ENCODE measurements at places on chromosomes 5 and 9.

DNA sequence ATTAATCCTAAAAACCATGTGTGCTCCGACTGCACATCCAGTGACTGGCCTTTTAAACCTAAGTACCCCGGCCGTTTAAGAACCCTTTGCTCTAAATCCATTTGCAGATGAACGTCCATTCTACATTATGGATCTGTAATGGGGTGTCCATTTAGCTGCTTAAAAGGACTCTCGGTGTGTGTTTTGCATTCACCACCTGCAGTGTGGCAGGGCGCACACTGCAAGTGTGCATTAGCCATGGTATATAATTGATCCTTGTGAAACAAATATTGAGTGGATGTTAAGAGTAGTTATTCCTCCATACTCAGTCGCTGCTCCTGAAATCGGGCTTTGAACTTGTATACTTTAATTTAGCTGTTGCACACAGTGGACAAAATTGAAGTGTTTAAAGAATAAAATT is 190.1 kb upstream of the WWC1 start:
- no peak for DNase-seq

- no peak for DNase-seq
Observed at GRCh38 chr5:154501566-154501965, 23.5 kb upstream of the HAND1 start.

- no peak for DNase-seq
Observed at GRCh38 chr9:110452227-110452801, 114.7 kb upstream of the TXNDC8 start.

DNA sequence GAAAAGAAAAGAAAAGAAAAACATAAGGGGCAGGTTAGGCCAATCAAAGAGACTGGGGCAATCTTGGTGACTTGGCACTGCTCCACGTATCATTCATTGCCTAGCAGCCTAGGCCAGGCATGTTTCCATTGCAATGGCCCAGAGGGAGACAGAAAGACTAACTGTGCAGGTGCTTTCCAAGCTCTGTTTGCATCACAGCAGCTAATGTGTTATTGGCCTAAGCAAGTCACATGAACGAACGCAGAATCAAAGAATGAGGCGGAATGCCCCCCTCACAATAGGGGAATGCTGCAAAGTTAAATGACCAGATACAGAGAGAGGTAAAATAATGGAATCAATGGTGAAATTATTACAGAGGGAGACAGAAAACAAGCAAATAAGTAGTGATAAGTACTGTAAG is 11.1 kb upstream of the VPS13A start:
- DNase-seq, result no peak

- no peak for DNase-seq
Observed at GRCh38 chr9:99139868-99140267, 35.0 kb downstream of the TGFBR1 start.

GRCh38 chr5:93359296-93359959 is 221.6 kb downstream of the NR2F1-AS1 start:
- DNase-seq, result no peak

DNA sequence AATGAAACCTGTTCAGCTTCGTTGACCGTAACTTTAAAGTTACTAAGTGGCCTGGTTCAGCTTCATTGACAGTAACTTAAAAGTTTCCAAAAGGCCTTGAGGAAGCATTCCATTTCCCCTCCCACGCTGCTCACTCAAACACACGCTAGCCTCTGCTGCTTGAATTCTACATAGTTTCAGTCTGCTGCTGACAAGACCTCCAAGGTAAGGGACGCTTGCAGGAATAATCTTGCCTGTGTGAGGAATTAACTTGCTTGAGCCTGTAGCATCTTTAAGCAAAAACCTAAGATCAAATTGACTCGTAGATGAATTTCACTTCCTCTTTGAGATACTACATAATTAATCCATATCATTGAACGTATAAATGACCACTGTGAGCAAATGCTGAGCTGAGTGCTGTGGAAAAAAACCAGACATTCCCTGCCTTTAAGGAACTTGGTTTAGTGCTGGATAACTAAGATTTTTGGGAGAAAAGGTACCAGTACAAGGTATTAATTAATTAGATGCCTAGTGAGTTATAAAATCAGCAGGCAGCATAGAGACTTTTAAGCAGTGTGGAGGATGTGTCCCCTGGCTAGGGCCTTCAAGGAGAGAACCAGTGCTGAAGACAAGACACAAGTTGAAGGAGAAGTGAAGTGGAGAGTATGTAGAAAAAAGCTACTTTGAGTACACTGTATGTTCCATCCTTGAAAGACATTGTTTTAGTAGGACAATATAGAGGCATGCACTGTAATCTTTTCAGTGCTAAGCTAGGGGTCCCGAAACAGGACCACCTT is 39.2 kb downstream of the GRAMD2B start:
- DNase-seq, result no peak

DNA sequence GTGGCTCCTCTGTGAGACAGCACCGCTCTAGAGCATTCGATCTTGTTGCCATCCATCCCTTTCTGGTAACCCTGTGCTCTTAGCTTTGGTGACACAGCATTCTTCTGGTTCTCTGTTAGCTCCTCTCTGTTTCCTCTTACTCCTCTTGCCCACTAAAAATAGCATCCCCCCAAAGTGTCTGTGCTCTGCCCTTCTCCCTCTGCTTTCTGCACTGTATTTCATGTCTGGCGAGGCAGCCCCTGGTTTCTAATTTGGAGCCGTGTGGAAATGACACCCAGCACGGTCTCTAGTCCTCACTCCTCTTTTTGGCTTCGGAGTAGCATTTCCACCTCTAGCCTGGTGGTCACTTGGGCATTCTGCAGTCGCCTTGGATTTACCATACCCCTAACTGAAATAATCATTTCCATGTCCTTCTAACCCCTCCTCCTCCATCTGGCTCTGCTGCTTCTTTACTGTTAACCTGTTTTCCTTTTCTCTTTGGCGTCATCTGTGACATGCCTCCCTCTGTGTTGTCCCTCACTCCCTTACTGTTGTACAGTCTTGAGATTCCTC is 23.8 kb downstream of the NPR3 start:
- no peak for DNase-seq

GRCh38 chr5:135112008-135112725 is 78.1 kb upstream of the PITX1 start:
- DNase-seq, result no peak

GRCh38 chr9:129166623-129167557 is 11.2 kb downstream of the IER5L start:
- no peak for DNase-seq

DNA sequence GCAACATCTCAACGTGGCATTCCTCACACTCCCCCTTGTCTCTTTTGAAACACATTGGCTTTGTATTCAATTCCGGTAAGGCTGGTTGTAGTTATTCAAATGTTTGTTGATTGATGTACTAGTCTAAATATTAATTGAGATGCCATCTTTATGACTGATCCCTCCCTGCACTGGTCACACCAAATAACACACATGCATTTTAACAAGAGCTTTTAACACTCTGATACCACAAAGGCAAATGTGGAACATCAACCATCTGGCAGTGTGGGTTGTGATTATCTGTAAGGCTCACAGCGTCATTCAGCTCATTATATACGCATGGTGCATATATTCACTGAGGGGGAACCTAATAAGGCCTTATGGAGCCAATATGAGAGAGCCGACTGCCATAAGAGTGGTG is 305.0 kb downstream of the TENT4A start:
- DNase-seq, result no peak

DNA sequence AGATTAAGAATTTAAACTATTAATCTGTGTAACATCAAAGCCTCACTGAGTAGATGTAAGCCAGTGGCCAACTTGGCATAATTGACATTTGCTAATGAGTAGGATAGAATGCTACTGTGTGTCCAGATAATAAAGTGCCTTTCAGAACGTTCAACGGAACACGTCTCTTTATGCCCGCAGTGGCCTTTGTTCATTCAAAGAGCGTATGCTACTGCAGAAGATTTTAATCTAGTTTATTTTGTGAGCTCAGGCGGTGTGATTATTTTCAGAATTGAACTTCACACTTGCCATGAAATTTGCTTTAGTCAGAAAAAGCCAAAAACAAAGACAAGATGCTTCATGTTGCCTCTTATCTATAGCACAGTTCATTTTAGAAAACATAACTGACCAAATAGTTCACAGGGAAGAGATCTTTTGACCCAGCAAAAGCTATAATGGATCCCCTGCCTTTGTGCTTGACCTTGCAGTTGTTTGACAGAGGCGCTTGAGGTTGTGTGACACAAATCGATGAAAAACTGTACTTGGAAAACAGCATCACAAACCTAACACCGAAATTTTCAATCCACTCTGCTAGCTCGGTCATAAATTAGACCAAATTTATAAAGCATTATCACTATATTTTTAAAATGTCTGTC is 530.9 kb upstream of the TYRP1 start:
- no peak for DNase-seq

DNA sequence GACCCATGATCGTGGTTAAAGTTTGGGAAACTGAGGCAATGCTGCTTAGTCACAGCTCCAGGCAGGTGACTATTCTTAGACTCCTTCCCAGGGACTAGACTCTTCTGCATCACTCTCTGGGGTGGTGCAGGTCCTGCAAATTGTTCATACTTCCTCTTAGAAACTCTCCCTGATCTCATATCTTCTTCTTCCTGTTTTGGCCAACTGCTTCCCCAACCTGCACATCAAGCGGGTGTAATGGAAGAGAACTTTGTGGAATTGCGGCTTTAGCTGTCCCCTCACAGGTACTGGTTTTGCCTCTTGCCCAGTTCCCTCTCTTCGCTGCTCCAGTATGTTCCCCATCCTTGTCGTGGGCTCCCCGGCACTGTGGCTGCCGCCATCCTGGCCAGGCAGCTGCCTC is 111.5 kb upstream of the CTSL start:
- DNase-seq, result no peak

- DNase-seq, result no peak
Observed at GRCh38 chr9:99075246-99075912, 29.5 kb upstream of the TGFBR1 start.

- no peak for DNase-seq
Observed at GRCh38 chr9:33270146-33270545, 5.3 kb downstream of the CHMP5 start.

DNA sequence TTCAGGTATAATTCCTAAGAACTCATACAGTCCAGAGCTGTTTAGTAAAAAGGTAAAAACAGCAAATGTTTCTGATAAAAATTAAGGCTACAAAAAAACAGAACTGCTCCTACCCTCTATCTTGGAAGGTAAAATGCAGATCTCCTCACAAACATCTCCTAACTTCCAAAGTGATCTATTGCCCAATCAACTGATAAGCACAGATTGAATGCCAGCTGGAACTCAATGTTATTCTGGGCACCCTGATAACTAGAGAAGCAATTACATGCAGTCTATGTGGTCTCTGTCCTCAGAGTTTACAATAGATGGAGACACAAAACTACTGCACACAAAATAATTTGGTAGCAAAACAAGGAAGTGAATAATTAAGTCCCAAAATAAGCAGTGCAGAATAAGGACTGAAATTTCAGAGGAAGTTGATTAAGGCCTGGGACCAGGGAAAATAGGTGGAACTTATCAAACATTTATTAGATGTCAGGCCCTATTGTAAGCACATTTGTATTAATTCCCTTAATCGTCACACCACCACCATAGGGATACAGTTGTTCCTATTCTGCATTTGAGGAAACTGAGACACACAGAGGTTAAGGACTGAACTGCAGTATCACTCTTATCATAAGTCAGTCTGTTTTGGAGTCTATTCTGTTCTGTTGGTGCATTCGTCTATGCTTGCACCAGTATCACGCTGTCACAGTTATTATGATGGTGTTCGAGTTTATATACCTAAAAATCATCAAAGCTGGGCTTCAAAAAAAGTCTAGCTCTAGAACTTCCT is 102.2 kb upstream of the TARS1 start:
- DNase-seq, result no peak

DNA sequence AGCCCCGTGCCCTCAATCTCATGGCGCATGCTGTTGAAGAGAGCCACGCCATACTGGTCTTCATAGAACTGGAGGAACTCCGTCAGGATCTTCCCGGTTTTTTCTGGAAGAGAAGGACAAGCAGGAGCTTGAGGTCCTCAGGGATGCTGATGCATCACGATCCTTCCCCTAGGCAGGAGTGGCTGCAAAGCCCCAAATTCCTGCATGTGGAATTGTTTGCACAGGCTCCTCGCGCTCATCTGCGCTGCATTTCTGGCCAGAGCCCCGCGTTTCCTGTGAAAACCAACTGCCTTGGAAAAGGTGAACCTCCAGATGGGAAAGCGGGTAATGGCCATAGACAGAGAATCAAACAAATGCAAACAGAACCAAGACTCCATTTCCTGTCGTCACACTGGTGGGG is 80.4 kb downstream of the LRSAM1 start:
- DNase-seq, result no peak

- no peak for DNase-seq
Observed at GRCh38 chr5:76299592-76299991, 103.5 kb upstream of the IQGAP2 start.

DNA sequence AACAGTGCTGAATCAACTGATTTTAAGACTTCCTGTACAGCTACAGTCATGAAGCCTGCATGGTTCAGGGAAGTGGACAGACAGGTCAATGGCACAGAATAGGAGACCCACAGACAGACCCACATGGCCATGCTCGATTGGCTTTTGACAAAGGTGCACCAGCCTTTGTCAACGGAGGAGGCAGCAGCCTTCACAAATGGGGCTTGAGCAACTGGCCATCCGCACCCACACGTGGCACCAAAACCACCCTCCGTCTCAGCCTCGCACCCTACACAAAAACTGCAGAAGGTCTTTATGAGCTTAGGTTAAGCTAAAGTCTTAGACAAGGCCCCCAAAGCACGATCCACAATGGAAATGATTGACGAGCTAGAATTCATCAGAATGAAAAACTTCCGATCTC is 59.5 kb upstream of the UBAC1 start:
- DNase-seq, result no peak

- no peak for DNase-seq
Observed at GRCh38 chr9:134210511-134210907, 46.1 kb upstream of the RNU6ATAC start.

Measured in effector memory CD4-positive, alpha-beta T cell (primary cell).